ENCODE measurements at places on chromosomes 6 and 20.

- DNase-seq: no peak
These were observed 915 bp downstream of the TMEM63B start for GRCh38 chr6:44128020-44128917.

- peak; percentile 7 for DNase-seq
These were observed 85.7 kb upstream of the FOXC1 start for GRCh38 chr6:1524040-1524480.

- DNase-seq: peak; percentile 70
These were observed 209.7 kb downstream of the FARS2 start for GRCh38 chr6:5471044-5471443.

DNA sequence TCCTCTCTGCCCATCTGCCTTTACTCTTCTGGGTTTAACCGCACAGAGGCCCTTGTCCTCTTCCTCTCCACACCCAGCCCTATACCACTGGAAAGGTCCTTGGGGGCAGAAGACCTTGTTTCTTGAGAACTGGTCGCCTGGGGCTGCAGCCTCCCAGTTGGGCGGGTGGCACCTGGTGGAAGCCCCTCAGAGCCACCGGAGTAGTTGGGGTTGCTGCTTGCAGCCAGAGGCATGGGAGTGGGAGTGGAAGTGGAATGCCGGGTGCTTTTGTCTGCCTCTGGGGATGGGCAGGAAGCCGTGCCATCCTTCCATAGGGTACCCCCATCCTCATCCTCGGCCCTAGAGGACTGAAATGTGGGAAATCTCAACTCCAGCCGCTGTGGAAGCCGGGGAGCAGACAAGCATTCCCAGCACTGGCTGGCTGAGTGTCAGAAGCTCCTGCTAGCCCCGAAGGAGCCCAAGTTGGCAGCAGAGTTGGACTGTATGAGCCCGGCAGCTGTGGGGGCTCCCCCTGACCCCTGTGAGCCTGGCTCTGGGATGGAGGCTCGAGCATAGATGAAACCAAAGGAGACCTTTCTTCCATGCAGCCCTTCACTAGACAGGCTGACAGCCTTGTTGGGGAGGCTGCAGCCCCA is 1.2 kb downstream of the VSTM2L start:
- DNase-seq: no peak

DNA sequence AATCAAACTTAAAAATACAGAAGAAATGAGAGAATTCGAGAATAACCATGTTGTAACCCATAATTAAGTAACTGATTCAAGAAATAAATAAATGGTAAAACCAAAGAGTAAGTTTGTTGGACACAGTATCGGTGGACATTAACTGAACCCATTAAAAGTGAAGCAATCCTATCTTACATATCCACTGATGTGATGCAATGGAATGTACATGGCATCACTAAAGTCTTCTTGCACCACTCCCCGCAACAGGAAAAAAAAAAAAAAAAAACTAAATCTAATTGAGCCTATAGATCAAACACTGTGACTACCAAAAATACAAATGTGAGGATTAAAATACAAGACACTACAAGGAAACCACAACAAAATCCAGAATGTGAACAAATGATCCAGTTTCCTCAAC is 7.9 kb downstream of the SNX14 start:
- DNase-seq: no peak

- no peak for DNase-seq
These were observed 28.0 kb downstream of the RREB1 start for GRCh38 chr6:7135755-7136154.

- DNase-seq: no peak
These were observed 2.3 kb upstream of the HLA-DMA start for GRCh38 chr6:32954986-32955802.

- no peak for DNase-seq
These were observed 156.6 kb downstream of the LRRC1 start for GRCh38 chr6:53951383-53951782.

DNA sequence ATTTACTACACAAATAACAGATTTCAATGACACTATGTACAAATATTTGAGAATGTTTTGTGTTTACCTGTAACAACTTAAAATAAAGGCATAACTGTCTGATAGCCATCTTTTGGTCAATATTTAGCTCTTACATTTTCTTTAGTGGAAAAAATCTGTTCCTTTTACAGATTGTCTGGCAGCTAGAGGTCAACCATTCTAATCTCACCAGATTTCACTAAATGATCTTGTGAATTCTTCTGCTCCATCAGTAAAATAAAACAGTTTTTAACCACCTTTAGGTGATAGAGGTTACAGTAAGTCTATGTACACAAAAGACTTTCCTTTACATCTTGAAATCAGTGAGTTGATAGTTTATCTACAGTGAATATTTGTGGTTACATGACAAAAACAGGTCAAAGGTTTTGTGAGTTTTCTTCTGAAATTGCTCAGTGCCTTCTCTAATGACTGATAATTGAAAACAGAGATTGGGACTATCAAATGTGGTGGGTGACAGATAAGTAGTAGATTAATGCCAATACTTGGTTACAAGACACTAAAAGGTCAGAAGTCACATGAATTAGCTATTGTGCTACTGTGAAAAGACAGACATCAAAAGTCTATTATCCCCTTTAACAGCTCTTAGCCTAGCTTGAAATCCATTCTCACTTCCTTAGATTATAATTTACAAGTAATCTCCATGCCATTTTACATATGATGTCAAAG is 47.4 kb downstream of the BMP5 start:
- no peak for DNase-seq

DNA sequence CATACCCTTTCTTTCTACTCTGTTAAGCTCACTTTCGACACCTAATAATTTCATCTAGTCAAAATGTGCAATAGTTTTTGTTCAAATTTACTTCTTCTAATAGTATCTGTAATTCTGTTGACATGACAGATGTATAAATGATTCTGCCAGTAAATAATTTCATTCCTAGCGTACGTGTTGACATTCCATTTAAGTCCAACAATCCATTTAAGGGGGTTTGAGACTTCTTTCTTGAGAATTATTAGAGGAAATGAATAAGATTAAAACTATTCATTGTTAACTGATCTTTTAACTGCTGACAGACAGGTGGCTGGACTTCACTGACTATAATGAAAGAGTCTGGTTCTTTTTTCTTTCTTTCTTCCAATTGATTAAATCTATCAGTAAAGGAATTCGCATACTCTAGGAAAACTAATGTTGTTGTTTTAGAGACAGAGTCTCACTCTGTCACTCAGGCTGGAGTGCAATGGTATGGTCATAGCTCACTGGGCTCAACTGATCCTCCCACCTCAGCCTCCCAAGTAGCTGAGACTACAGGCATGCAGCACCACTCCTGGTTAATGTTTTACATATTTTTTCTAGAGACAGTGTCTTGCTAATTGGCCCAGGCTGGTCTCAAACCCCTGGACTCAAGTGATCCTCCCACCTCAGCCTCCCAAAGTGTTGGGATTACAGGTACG is 55.9 kb downstream of the MAP3K5 start:
- DNase-seq: no peak

- peak; percentile 90 for DNase-seq
These were observed 11.3 kb downstream of the STMN3 start for GRCh38 chr20:63641792-63642523.

GRCh38 chr6:127452803-127453202 is 6.4 kb downstream of the KIAA0408 start:
- no peak for DNase-seq

DNA sequence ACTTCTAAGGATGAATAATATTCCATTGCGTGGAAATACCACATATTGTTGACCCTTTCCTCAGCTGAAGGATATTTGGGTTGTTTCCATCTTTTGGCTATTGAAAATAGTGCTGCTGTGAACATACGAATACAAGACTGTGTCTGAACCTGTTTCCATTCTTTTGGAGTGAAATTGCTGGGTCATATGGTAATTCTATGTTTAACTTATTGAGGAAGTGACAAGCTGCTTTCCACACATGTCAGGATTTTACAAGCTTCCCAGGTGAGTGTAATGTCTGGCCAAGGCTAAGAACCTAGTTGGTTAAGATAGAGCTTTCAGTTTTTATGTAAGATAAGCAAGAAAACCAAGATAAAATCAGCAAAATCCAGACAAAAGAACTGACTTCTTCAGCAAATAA is 48.8 kb downstream of the PPP1R3G start:
- DNase-seq: no peak

Measured in SHP77 treated with DMSO at 0.1 percent for 48 hours (cell line).